ENCODE measurements at places on chromosomes 7 and 10.

DNA sequence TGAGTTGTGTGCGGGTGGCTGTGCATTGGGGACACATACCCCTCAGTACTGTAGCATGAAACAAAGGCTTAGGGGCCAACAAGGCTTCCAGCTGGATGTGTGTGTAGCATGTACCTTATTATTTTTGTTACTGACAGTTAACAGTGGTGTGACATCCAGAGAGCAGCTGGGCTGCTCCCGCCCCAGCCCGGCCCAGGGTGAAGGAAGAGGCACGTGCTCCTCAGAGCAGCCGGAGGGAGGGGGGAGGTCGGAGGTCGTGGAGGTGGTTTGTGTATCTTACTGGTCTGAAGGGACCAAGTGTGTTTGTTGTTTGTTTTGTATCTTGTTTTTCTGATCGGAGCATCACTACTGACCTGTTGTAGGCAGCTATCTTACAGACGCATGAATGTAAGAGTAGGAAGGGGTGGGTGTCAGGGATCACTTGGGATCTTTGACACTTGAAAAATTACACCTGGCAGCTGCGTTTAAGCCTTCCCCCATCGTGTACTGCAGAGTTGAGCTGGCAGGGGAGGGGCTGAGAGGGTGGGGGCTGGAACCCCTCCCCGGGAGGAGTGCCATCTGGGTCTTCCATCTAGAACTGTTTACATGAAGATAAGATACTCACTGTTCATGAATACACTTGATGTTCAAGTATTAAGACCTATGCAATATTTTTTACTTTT lies 1.8 kb downstream of the DDIT4 start:
- DNase-seq, result no peak

- DNase-seq, result no peak
Measured at GRCh38 chr10:100510533-100511308, 8.9 kb downstream of the SEC31B start.

DNA sequence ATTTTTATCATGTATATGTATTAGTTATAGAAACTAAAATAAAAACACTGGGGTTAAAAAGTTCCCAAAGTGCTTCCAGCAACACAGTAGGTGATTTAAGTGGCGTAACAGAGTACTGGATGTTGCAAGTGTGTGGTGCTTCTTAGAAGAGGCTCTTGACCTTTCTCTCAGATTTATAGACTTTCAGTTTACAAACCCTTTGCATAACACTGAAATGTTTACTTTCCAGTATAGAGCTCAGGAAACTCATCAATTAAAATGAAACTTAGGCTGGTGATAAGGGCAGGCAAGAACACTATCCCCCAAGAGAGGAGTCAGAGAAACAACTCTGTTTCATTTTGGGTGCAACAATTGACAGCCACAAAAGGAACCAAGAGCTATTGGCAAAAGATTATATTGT lies 27.5 kb upstream of the SMC3 start:
- no peak for DNase-seq

DNA sequence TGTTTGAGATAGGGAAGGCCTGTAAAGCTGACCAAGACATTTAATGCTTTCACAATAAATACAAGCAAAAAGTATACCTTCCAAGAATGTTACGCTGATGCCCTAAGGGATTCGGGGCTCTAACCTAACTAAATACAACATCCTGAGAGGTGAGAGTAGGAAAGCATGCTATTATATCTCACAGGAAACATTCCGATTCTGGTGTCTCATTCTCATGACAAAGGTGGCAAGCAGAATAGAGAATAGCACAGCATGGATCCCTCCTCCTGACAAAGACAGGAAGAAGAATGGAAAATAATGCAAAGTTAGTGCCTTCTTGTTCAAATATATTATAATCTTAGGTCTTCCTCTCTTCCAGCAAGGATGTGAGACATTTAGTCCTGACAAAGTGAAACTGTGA lies 504.3 kb downstream of the TFEC start:
- DNase-seq, result no peak

DNA sequence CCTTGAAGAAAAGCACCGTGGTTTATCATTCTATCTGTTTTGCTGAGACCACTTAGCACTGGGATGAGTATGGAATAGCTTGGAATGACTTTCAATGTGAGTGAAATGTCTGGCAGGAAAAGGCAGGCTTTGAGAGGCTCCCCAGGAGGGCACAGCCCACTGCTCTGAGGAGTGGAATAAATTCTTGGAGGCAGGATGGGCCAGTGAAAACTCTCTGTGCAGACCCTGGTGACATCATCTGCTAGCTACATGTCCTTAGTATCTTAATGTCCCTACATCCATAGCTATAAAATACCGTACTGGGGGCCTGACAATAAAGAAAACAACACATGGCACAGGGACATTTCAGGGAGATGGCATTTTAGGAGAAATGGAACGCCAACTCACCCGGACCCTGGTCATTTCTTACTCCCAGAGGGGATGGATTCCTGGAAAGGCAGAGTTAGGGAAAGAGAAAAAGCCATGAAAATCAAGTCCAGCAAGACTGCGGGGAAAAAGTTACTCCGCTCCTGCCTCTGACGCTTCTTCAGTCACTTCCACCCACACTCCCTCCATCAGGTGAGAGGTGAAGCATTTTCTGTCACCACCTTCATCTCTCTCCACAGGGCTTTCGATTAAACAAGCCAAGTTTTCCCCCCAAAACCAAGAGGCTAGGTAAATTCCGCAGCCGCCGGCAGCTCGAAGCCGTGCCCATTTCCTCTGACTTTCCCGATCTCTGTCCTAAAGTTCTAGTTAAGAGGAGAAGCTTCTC lies 991 bp downstream of the ZNF239 start:
- DNase-seq, result no peak

DNA sequence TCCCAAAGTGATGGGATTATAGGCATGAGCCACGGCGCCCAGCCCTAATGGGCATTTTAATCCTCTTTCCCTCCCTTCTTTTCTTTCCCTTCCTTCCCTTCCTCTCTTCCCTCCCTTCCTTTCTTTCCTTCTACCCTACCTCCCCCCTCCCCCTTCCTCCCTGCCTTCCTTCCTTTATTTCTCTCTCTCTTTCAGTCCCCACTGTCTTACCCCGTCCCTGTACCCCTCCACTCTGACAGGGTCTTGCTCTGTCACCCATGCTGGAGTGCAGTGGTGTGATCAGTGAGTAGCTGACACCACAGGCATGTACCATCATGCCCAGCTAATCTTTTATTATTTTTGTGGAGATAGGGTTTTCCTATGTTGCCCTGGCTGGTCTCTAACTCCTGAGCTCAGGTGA lies 24.2 kb downstream of the LCOR start:
- no peak for DNase-seq
